ENCODE measurements at places on chromosomes 1 and 21.

DNA sequence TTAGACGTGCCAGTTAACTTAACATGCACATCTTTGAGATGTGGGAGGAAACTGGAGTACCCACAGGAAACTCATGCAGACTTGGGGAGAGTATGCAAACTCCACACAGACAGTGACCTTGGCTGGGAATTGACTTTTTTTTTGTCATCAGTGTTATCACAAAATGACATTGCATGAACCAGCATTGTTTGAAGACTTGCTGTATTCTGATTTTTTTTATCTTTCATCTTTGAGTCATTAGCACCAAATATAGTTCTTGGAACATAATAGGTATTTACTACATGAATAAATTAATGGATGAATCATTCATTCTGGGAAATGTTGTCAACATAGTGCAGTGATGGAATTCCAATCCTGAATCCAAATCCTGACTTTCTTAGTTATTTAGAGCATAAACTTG lies 77.0 kb downstream of the ATF6 start:
- DNase-seq = no peak

DNA sequence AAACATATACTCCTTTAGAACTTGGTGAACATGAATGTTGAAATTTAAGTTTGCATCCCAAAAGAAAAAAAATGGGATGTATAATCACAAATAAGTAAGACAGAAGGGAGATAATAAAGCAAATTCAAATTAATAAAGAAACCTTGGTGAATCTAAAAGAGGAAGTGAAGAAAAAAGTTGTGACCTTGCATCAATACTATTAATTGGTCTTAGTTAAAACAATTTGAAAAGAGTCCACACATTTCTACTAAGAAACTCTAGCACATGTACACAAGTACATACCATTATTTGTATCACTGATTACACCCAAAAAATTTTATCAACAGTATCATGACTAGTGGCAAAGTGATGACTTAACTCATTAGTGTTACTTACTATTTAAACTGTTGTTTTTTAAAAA lies 80.4 kb upstream of the SCYL3 start:
- no peak for DNase-seq

GRCh38 chr1:39800471-39800835 lies 11.8 kb upstream of the BMP8B start:
- DNase-seq = no peak

GRCh38 chr1:223204424-223204823 lies 61.4 kb upstream of the TLR5 start:
- no peak for DNase-seq
